Stimulated activated CD4-positive, alpha-beta T cell treated with anti-CD3 and anti-CD28 coated beads, Interleukin-1b, Interleukin-23, amount 100 ng/mL, for 24 hours (primary cell): ENCODE measurements at places on chromosomes 13 and 19.

DNA sequence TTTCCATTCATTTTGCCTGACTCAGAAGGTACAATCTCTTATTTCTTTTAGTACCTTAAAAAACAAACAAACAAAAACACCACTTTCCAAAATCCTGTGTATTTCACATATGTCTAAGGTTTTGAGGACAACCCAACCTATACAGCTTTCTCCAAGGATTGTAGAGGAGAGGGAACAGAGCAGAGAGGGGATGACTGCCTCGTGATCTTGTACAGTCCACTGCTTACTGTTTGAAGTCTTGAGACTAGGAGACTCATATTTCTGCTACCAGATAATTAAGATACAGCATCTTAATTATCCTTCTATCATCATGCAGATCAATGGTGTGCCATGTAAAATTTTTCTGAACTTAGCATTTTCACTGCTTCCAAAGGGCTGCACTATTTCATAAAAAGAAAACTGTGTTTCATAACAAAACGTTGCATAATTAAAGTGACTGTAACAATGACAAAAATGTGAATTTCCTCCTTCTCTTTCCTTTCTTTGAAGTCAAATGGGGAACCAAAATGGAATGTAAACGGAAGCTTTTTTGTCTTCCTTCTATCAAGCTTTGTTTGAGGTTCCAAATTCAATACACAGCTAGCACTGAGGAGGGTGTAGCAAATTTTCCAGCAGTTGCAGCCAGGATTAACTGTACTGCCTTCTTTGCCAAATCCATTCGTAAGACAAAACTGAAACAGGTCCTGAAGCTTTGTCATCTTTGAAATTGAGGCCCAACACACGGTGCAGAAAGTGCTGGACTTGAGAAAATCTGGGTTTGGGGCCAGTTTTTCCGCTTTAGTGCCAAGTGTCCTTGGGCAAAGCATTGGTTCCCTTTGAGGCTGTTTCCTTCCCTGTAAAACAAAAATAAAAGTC, 34.9 kb upstream of the RCBTB2 start:
- no peak for DNase-seq

DNA sequence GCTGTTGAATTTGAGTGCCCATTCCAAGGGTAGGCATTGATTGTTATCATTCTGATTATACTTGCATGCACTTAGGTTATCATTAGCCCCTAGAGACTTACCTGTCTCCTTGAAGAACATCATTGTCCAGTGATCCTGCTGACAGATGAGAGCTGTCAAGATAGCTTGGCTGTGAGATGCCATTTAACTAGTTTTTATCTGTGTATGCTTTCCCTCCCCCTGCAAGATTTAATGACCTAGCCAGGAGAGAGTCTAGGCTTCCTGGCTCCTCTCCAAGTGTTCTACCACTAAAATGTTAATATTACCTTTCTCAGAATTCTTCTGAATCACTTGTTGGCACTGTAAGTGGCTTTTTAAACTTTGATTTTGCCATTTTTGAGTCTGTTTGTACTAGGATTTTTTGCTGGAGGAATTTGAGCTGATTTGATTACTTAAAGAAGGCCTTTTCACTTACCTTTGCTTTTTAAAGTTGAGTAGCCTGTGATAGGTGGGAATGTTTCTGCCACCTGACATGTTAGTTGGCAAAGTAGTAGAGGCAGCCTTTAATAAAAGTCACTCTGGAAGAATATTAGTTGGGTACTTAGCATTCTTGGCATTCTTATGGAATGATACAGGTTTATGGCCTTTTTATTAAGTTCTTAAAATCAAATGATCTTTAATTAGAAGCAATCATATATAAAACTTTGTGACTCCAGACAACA, 41.1 kb downstream of the ARHGAP35 start:
- DNase-seq = no peak

DNA sequence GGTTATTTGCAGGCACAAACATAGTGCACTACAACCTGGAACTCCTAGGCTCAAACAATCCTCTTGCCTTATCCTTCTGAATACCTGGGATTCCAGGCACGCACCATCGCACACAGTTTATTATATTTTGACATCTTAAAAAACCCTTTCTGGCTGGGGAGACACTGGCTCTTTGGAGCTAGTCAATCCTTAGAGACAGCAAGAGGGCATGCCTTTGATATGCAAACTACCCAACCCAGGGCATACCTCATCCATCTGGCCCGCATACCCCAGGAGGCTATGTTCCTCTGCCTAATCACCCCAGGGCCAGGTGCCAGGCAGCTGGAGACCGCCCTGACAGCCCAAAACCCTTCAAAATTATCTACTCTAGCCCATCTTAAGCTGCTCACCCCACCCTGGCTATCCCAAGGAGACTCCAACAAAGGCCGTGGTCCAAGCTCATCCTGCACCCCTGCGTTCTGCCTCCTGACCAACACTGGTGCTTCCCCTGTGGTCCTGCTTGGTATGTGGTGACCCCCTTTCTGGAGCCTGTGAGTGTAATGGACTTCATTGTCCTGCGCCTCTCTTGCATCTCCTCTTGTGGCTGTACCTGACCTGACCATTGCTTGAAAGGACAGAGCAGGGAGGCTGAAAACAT, 86.4 kb downstream of the RGCC start:
- DNase-seq = no peak

GRCh38 chr13:46172531-46172991, 9.4 kb downstream of the LCP1 start:
- no peak for DNase-seq

- no peak for DNase-seq
Observed at GRCh38 chr13:45511310-45512097, 46.8 kb downstream of the COG3 start.

GRCh38 chr13:23453132-23453531, 19.6 kb upstream of the SACS start:
- no peak for DNase-seq

GRCh38 chr13:51856998-51857397, 4.8 kb upstream of the CCDC70 start:
- DNase-seq = no peak

DNA sequence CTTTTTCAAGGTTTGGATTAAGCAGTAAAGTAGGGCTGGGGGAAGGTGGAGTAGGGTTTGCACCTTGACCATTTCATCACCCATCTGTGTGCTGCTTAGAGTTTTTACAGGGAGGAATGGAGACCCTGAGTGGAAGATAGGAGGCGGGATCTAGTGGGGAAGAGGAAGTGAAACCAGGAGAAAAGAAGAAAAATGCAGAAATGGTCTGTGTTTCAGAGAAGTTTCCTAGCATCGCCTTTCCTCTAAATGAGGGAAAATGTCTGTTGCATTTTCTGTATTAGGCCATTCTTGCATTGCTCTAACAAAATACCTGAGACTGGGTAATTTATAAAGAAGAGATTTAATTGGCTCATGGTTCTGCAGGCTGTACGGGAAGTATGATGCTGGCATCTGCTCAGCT, 64.1 kb downstream of the TPT1 start:
- no peak for DNase-seq

DNA sequence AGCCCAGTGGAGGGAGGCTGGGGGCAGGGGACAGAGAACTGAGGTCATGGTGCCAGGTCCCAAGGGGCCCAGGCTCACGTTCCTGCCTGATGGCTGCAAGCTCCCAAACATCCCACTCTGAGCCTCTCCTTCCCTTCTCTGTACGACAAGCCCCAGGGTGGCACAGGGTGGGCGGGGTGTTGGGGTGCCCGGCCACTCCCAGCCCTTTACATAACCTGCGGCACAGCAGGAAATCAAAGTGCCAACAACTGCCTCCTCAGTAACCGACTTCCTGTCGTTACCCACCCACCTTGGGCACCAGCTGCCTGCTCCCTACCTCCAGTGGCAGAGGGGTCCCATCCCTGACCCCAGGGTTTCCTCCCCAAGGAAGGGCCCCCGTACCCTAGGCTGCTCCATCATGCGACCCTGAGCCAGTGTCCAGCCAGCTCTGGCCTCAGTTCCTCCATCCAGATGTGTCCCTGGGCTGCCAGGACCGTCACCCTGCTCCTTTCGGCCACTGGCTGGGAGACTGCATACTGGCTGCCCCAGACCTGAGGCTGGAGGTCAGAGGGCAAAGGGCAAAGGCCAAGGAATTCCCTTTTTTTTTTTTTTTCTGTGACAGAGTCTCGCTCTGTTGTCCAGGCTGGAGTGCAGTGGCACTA, 27.7 kb upstream of the NFIC start:
- DNase-seq = no peak

GRCh38 chr13:37369616-37370015, 229.0 kb downstream of the POSTN start:
- no peak for DNase-seq

- no peak for DNase-seq
Observed at GRCh38 chr13:101283782-101284181, 132.5 kb downstream of the NALCN start.

GRCh38 chr13:38767506-38768265, 80.8 kb downstream of the FREM2 start:
- DNase-seq = no peak

GRCh38 chr19:49637821-49638738, 1.9 kb downstream of the RRAS start:
- no peak for DNase-seq

- no peak for DNase-seq
Observed at GRCh38 chr19:5342573-5343201, 2.1 kb upstream of the PTPRS start.

DNA sequence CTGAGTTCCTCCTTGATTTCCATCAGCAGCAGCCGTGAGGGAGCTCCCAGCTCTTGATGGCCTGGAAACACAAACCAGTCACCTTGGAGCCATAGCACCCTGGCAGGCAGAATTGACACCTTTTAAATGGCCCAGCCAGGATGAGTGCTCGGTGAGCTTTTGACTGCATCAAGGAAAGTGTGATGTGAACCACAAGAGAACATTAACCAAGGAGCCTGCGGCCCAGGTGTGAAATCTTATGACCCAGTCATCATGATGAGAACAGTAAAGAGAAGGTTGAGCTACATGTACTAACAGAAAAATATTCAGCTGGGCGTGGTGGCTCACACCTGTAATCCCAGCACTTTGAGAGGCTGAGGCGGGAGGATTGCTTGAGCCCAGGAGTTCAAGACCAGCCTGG, 22.8 kb downstream of the SUGP2 start:
- DNase-seq = no peak

- no peak for DNase-seq
Observed at GRCh38 chr13:38661010-38661675, 25.7 kb upstream of the FREM2 start.

DNA sequence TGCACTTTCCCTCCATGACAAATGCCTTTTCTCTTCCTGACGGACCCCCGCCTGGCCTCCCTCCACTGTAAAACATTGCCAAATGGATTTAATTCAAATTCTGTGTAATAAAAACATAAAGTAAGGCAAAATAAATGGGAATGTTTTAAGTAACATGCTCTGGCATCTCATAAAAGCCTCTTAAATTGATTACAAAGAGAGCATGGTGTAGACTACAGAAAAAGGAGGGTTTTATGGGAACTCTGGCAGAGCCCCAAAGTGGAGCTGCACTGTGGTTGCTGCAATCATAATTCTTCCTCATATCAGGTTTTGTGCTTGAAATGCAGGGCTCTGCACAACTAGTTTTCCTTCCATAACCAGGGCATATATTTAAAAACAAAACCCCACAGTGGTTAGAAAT, 44.3 kb upstream of the SIAH3 start:
- no peak for DNase-seq

DNA sequence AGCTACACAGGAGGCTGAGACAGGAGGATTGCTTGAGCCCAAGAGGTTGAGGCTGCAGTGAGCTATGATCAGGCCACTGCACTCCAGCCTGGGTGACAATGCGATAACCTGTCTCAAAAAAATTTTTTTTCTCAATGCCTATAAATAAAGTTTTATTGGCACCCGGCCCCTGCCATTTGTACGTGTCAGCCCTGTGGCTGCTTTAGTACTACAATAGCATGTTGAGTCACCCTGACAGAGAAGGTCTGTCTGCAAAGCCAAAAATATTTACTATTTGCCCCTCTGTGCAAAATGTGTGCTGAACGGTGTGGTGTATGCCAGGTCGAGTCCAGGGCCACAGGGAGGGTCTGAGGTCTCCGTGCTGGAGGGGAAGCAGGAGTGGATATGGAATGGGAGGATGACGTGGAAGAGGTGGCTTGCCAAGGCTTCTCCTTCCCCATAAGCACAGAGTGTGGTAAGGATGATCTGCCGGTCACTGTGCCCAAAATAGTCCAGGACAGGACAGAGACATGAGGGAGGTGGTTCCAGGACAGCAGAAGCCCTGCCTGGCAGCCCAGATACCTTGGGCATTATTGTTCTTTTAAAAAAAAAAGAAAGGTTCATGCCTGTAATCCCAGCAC, 10.0 kb downstream of the NMRK2 start:
- DNase-seq = no peak
